ENCODE measurements at places on chromosomes 11 and 22. TPM values are rescaled to one million over a fixed set of nuclear protein-coding genes. Genes with fewer than 3 reads are reported as not detected.

GRCh38 chr11:87092159-87092558 is 54.4 kb downstream of the TMEM135 start:
- no peak for DNase-seq

DNA sequence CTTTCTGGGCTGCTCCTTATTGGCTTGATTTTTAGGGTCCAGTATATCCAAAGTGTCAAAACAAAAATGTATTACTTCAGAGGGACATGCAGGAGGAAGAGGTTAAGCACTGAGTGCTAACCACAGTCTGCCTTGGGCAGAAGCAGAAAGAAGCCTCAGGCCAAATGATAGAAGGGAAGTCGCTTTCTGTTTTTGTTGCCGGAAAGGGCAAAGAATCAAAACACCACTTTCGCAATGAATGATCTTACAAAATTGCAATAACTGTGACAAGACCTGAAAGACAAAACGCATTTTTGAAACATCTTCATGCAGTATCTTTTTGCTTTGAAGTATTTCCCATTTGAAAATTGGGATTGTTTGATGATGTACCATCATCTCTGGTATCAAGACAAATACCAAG is 70.1 kb upstream of the PICALM start:
- no peak for DNase-seq

DNA sequence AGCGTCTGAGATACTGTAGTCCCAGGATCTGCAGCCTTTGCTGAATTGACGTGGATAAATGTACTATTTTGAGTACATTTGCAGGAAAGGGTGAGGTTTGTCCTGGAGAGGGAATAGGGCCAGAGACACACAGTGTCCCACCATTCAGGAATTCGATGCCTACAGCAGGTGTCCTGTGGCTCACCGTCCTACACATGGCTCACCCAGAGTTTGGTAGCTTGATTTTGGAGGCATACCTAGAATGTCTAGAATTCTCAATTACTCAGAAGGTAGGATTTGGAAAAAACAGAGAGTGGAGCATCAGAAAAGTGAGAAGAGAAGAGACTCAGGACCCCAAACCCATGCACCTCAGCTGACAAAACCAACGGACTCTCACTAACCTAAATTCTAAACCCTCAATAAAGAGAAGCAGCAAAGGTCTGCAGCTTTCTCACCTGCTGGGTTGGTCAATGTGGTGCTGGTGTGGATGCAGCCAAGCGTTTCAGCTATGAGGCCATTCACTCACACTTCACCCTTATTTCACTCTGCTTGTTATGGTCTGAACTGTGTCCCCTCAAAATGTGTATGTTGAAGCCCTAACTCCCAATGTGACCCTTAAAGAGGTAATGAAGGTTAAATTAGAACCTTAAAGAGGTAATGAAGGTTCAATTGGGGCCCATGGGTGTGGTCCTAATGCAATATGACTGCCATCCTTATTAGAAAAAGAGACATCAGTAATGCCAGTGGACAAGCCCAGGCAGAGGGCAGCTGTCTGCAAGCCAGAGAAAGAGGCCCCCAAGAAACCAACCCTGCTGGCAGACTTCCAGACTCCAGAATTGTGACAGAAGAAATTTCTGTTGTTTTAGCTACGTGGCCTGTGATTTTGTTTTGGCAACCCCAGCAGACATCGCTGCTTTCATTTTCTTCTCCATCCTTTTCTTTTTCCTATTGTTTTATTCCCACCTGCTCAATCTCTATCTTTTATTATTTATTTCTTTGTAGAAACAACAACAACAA is 187.8 kb downstream of the SNX19 start:
- DNase-seq: no peak

The PARVG gene
- total RNA-seq: not detected

- DNase-seq: no peak
Measured at GRCh38 chr22:48738204-48738980, 1089.3 kb downstream of the BRD1 start.

- DNase-seq: no peak
Measured at GRCh38 chr11:503179-503981, 3.7 kb downstream of the RNH1 start.

GRCh38 chr11:29483831-29484230 is 533.0 kb downstream of the KCNA4 start:
- DNase-seq: no peak

DNA sequence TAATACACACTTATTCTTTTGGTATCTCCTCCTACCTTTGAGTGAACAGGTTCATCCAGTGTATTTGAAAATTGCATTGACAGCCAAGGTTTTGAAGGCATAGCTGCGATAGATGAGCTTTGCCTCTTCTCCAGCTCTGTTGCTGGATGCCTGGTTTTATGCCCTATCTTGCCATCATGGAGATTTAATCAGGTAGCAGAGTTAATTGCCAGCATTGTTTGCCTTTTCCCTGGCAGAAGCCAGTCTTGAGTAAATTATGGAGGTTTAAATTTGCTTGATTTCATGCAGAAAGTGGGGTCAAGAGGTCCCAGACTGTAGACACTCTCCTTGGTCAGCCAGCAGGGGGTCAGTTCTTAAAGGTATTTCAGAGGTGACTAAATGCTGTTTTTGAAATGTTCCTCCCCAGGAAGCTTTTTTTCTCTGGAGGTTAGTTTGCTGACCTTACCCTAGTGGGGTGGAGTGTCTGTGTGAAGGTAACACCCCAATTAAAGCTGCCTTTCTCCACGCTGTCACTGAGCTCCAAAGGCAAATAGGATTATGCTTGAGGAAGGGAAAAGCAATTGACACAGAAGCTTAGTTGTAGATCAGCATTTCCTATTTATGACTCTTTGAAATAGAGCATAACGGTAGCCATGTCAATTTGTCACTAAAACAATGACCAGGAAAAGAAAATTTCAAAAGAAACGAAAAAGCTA is 96.0 kb downstream of the EXT2 start:
- DNase-seq: no peak

DNA sequence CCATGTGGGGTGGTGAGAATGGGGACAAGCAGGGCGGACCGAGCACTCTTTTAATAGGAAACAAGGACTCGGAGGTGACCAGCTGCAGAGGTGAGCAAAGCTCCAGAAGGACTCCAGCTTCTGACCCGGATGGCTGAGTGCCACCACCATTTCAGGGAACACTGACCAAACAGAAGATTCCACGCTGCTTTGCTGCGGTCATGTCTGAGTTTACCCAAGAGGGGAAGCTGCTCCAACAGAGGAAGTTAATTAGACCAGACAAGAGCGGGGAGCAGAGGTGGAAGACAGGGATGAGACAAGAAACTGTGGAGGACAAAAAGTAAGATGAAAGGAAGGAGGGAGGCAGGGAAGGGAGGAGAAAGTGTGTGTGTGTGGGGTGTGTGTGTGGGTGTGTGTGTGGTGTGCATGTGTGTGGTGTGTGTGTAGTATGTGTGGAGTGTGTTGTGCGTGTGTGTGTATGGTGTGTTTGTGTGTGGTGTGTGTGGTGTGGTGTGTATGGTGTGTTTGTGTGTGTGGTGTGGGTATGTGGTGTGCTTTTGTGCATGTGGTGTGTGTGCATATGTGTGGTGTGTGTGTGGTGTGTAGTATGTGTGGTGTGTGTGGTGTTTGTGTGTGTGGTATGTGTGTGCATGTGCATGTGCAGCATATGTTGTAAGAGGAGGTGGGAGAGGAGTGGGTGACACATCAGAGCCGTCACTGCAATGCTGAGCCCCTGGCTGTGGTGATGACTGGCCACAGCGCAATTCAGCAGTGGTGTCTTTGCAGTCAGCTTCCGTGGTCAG is 82.2 kb upstream of the AKIP1 start:
- DNase-seq: no peak

DNA sequence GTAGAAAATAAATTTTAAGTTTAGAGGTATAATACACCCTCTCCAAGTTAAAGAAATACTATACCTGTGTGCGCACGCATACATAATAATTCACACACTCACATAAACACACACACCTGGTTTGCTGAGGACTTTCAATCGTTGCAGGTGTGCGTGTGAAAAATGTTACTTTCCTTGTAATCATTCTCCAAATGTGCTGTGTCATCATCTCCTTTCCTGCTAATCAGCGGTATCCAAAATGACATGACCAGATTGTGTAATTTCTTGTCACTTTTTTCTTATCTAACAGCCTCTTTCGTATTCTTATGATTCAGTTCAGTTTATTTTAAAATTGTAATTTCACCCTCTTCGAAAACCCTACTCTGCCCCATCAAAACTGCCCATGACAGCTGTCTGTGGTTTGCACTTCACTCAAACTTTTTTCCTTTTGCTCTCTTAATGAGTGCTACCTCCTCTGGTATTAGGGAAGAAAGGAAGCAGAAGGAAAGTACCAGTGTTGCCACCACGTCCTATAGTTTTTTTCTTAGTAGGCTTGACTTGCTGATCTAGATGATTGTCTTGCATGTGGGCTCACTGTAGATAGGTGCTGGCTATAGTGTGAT is 651.2 kb downstream of the CNTN5 start:
- DNase-seq: no peak

The P4HA3 gene
- total RNA-seq: 20.2 TPM

DNA sequence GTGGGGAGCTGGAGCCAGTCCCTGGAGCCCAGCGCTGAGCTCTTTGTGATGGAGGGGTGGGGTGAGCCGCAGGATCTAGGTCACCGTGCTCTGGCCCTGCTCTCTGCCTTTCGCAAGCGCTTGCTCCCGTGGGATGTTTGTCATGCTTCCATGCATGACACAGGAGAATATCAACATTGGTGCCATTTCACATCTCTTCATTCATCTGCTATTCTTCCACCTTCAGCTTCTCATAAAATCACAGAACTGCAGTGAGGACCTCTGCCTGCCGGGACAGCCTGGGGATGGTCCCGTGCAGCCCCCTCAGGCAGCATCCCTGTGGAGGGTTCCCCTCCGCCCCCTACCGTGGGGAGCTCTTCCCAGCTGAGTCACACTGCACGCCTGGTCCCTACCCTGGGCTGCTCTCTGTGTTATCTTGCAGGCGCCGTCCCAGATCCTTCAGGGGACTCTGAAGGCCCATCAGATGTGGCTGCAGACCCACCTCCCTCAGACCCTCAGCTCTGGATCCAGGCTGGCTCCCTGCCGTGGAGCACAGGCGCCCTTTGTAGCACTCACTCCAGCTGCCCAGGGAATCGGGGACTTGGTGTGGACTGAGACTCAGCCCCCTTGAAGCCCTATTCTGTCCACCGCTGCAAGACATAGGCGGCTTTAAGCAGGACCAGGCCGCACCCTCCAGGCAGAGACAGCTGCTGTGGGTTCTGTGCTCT is 5.1 kb upstream of the SEPTIN5 start:
- no peak for DNase-seq

The FAM180B gene
- not detected for total RNA-seq
